Neural progenitor cell (in vitro differentiated cells): ENCODE measurements at places on chromosomes 1 and 21.

- H3K4me1 ChIP-seq: peaks cover 58% of the 10 kb centered on the region
- no peak overlapping the region for H3K4me3 ChIP-seq
- H3K27me3 ChIP-seq: no peaks in the 10 kb centered on the region
Observed at GRCh38 chr1:89941110-89941766, 53.7 kb upstream of the ZNF326 start.

- DNase-seq: no peak
- no peak overlapping the region for H3K4me3 ChIP-seq
- no peaks in the 10 kb centered on the region for H3K4me1 ChIP-seq
- peaks cover 3% of the 10 kb centered on the region for H3K36me3 ChIP-seq
Observed at GRCh38 chr1:7810395-7810794, 26.3 kb downstream of the PER3 start.

GRCh38 chr21:41168391-41169257, 664 bp downstream of the BACE2 start:
- H3K4me3 ChIP-seq: peak overlapping the region; percentile 83
- no peak overlapping the region for H3K27ac ChIP-seq
- H3K4me1 ChIP-seq: peaks cover 12% of the 10 kb centered on the region
- H3K36me3 ChIP-seq: no peaks in the 10 kb centered on the region
- peak; percentile 62 for DNase-seq

DNA sequence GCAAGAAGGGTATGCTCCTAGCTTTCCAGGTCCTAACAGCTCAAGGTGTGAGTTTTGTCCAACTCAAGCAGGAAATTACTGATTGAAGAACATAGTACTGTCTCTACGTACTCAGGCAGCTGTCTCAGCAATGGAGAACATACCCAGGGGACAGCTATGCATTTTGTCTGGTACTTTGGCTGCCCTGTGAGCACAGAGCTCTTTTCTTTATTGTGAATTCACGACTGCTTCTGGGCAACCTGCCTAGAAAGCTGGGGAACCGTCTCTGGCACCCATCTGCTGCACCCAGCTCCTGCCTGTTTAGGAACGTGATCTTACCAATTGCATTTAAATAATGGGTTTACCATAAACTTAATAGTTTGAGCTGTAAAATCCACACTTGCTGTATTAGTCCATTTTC, 258.1 kb downstream of the HHAT start:
- DNase-seq: no peak
- H3K4me1 ChIP-seq: no peaks in the 10 kb centered on the region
- no peak overlapping the region for H3K4me3 ChIP-seq
- no peaks in the 10 kb centered on the region for H3K27me3 ChIP-seq
- no peak overlapping the region for H3K27ac ChIP-seq

DNA sequence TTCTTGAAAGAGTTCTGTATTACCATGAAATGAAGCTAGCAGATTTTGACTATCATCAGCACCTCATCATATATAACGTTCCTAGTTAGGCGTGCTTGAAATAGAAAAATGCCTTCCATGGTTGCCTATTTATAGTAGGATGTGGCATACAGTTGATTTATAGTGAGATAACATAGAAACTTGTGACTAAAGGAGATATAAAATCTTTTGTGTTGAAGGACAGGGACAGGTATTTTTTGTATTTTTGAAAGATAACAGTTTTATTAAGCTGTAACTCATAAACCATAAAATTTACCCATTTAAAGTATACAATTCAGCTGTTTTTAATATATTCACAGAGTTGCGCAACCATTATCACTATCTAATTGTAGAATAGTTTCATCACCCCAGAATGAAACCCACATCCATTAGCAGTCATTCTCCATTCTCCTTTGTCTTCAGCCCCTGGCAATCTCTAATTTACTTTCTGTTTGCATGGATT, 19.3 kb downstream of the SPEN start:
- no peaks in the 10 kb centered on the region for H3K36me3 ChIP-seq
- H3K4me1 ChIP-seq: no peaks in the 10 kb centered on the region
- H3K27ac ChIP-seq: no peak overlapping the region
- DNase-seq: no peak
- no peaks in the 10 kb centered on the region for H3K27me3 ChIP-seq

- H3K27ac ChIP-seq: no peak overlapping the region
- H3K36me3 ChIP-seq: no peaks in the 10 kb centered on the region
- H3K4me3 ChIP-seq: no peak overlapping the region
- no peaks in the 10 kb centered on the region for H3K27me3 ChIP-seq
- DNase-seq: no peak
Observed at GRCh38 chr1:63005812-63006211, 221.9 kb downstream of the ATG4C start.

GRCh38 chr1:39562886-39563285, 13.7 kb downstream of the PABPC4 start:
- no peak overlapping the region for H3K4me3 ChIP-seq
- H3K4me1 ChIP-seq: no peaks in the 10 kb centered on the region
- H3K27me3 ChIP-seq: no peaks in the 10 kb centered on the region

GRCh38 chr1:198304431-198304830, 147.6 kb downstream of the NEK7 start:
- no peaks in the 10 kb centered on the region for H3K36me3 ChIP-seq
- no peaks in the 10 kb centered on the region for H3K27me3 ChIP-seq
- H3K4me3 ChIP-seq: no peak overlapping the region
- H3K27ac ChIP-seq: no peak overlapping the region
- no peak for DNase-seq

- DNase-seq: peak; percentile 39
- peak overlapping the region; percentile 24 for H3K4me3 ChIP-seq
- peaks cover 91% of the 10 kb centered on the region for H3K27me3 ChIP-seq
- no peak overlapping the region for H3K27ac ChIP-seq
Observed at GRCh38 chr1:110083866-110084226, 13.4 kb upstream of the ALX3 start.

- no peaks in the 10 kb centered on the region for H3K4me1 ChIP-seq
- DNase-seq: no peak
- no peak overlapping the region for H3K4me3 ChIP-seq
- H3K27ac ChIP-seq: no peak overlapping the region
Observed at GRCh38 chr1:154306151-154306550, 14.7 kb upstream of the AQP10 start.

DNA sequence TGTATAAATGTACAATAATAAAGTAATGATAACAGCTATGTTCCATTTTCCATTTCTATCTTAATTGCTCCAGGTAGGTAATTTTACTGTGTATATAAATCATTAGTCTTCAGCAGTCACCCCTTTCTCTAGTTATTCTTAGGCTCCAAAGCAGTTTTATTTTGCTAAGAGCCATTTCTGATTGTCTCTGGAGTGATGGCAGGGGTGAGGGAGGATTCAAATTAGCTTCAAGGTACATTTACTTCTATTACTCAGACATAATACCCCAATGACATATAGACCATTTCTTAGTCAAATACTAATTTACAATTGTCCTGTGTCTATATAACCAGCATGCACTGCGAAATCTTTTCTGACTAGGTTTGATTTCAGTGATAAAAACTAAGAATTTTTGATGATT, 663.4 kb upstream of the PRMT6 start:
- H3K27me3 ChIP-seq: no peaks in the 10 kb centered on the region
- no peaks in the 10 kb centered on the region for H3K4me1 ChIP-seq
- H3K4me3 ChIP-seq: no peak overlapping the region
- no peak overlapping the region for H3K27ac ChIP-seq
- H3K36me3 ChIP-seq: no peaks in the 10 kb centered on the region
- DNase-seq: no peak

DNA sequence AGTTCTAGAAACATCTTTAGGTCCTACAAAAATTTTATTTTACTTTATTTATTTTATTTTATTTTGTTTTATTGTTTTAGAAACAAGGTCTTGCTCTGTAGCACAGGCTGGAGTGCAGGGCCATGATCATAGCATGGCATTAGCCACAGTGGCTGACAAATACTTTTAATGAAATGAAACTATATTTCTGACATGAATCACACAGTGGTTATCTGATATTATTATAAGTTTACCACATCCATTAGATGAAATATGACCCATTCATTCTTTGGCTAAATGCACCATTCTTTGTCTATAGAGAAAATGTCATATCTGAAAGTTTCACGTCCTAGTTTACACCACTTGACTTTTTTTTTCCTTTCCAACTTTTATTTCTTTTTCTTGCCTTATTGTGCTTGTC, 613.4 kb upstream of the ADAMTS5 start:
- H3K27me3 ChIP-seq: no peaks in the 10 kb centered on the region
- H3K4me1 ChIP-seq: no peaks in the 10 kb centered on the region
- H3K36me3 ChIP-seq: no peaks in the 10 kb centered on the region
- H3K4me3 ChIP-seq: no peak overlapping the region

DNA sequence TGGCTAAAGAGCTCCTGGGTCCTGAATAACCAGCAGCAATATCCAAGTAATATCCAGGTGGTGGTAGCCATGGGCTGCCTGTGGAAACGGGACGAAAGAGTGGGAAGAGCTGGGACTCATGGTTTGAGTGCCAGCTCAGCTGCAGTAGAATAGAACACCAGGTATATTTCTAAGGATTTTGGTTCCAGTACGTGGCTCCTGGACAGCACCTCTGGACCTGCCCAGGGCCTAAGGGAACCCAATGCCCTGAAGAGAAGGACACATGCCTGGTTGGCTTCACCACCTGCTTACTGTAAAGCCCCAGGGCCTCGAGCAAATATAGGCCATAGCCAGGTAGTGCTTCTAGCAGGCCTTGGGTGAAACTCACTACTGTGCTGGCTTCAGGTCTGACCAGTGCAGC, 566.7 kb downstream of the KIF26B start:
- no peak for DNase-seq
- no peaks in the 10 kb centered on the region for H3K36me3 ChIP-seq
- H3K4me3 ChIP-seq: no peak overlapping the region

- no peak overlapping the region for H3K4me3 ChIP-seq
- no peaks in the 10 kb centered on the region for H3K4me1 ChIP-seq
- H3K36me3 ChIP-seq: peaks cover 30% of the 10 kb centered on the region
Observed at GRCh38 chr1:92327794-92328193, 28.9 kb downstream of the RPAP2 start.

DNA sequence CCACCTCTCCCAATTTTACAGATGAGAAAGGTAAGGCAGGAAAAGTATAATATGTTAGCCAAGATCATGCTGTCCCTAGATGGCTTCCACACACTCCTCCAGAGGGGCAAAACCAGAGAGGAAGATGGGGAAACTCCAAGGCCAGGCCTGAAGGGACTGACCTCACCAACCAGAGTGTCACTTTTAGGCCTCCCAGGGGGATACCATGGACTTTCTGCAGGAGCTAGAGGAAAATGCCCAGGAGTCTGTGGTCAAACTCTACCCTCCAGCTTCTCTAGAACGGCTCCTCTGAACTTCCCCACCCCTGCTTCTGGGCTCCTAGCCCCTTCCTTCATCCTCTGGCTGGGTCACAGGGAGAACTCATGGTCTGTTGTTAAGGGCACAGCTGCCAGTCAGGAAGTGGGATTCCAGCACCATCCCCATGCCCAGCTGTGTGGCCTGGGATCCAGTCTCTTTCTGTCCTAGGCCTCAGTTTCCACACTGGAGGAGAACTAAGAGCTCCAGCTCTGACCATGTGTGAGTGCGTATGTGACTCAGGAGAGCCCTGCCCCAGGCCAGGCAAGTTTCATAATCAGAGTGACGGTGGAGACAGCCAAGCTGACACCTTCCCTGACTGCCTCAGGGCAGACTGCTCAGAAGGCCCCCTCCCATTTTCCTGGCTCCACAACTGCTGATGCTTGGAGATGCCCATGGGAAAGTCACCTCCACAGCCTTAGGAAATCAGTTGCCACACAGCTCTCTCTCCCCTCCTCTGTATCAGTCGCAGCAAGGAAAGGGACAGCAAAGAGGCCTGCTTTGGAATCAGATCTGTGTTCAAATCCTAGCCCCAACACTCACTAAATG, 1.9 kb downstream of the IGSF8 start:
- no peak overlapping the region for H3K4me3 ChIP-seq
- no peak overlapping the region for H3K27ac ChIP-seq
- peaks cover 24% of the 10 kb centered on the region for H3K4me1 ChIP-seq
- peaks cover 18% of the 10 kb centered on the region for H3K27me3 ChIP-seq

DNA sequence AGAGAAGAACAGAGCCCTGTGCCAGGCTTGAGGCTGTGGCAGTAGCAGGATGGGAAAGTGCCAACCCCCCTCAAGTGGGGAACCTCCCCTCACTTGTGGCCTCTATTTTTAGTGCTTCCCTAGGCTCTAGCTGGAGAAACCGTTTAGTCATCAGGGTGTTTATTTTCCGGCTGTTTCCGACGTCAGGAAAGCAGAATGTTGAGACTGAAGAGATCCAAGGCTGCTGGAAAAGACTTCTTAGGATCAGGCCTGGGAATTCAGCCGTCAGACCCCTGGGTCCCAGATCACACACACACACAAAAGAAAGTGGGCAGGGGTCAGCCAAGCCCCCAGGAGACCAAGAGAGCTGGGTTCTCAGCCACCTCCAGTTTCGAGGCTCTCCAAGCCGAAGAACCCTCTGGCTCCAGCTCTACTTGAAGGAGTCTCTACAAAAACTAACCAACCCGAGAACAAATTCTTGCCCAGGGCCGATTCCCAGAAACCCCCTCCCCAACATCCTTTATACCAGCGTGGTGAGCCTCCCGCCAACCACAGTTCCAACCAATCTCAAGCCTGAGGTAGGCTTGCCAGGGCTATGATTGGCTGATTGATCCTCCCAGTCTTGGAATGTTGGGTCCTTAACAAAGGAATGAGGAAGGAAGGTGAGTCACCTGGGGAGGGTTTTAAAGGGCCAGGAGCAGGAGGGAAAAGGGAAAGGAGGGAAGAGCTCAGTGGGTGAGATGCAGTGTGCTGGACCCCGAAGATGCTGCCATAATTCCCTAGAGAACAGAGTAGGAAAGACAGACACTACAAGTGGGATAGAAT, 2.5 kb upstream of the MEF2D start:
- no peak overlapping the region for H3K4me3 ChIP-seq
- peaks cover 25% of the 10 kb centered on the region for H3K4me1 ChIP-seq
- no peak overlapping the region for H3K27ac ChIP-seq
- H3K36me3 ChIP-seq: no peaks in the 10 kb centered on the region
- H3K27me3 ChIP-seq: no peaks in the 10 kb centered on the region

DNA sequence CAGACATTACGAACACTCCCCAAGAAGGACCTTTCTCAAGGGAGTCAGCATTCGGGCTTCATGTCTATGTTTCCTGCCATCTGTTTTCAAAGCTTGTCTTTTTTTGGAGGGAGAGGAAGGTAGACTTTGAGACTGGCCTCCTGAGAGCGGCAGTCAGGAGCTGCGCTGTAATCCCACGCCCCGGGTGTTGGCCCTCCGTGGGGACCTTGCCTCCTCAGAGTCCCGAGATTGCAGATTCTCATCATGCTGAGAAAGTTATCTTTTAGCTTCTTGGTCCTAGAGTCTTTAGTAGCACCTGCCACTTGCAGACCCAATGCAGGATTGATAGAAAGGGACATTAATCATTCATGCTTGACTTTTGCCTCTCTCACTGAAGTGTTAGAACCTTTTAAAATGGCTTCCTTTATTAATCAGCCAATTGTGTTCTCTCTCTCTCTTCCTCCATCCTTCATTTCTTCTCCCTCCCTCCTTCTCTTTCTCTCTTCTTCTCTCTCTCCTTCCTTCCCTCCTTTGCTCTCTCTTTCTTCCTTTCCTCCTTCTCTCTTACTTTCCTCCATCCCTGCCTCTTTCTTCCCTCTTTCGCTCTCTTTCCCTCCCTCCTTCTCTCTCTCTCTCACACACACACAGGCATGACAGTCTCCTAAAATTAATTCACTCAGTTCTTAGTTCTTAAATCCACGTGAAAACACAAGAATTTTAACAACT, 25.2 kb upstream of the GNPAT start:
- H3K27ac ChIP-seq: no peak overlapping the region
- peaks cover 63% of the 10 kb centered on the region for H3K27me3 ChIP-seq
- no peak overlapping the region for H3K4me3 ChIP-seq
- H3K4me1 ChIP-seq: peaks cover under 1% of the 10 kb centered on the region

GRCh38 chr1:246680190-246680589, 44.0 kb upstream of the SCCPDH start:
- H3K27me3 ChIP-seq: no peaks in the 10 kb centered on the region
- no peaks in the 10 kb centered on the region for H3K36me3 ChIP-seq
- H3K4me3 ChIP-seq: no peak overlapping the region
- no peak overlapping the region for H3K27ac ChIP-seq
- no peak for DNase-seq
- H3K4me1 ChIP-seq: no peaks in the 10 kb centered on the region
